T-cell (primary cell): ENCODE measurements at places on chromosomes 7 and 10.
A peak's percentile ranks its signal among the peaks of the same experiment; 100 is the strongest.

- no peak for DNase-seq
Measured at GRCh38 chr7:90604383-90604782, 8.3 kb downstream of the CDK14 start.

GRCh38 chr10:79189181-79189580, 120.4 kb downstream of the ZMIZ1 start:
- DNase-seq: no peak

GRCh38 chr7:880450-880849, 4.1 kb downstream of the GET4 start:
- DNase-seq: no peak

- DNase-seq: no peak
Measured at GRCh38 chr7:102132209-102132752, 154.4 kb upstream of the SH2B2 start.

- DNase-seq: no peak
Measured at GRCh38 chr10:31871266-31872065, 57.2 kb downstream of the ARHGAP12 start.

- no peak for DNase-seq
Measured at GRCh38 chr10:111874576-111874975, 309.0 kb downstream of the GPAM start.

GRCh38 chr10:898141-898540, 33.4 kb downstream of the LARP4B start:
- no peak for DNase-seq

- no peak for DNase-seq
Measured at GRCh38 chr10:110170142-110170971, 37.0 kb upstream of the MXI1 start.

GRCh38 chr10:79938728-79939406, 10.0 kb downstream of the SFTPD start:
- DNase-seq: peak; percentile 7

DNA sequence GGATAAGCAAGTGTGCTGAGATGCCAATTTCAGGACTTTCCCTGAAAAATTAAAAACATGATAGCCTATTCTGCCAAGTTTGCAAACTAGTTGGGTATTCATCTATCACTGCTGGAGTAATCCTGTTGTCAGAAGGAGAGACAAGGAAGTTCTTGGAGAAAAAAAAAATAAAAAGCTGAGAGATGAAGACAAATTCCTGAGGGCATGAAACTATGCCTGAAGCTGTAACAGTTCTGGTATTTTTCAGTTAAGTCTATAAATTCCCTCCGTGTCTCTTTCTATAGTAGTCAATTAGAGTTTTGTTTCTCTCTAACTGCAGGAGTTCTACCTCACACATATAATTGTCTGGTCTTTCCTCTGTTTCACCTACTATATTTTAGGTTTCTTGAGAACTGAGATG, 95.7 kb downstream of the DGKB start:
- no peak for DNase-seq

GRCh38 chr10:61160253-61160652, 216.3 kb upstream of the RHOBTB1 start:
- DNase-seq: no peak
